Stimulated activated CD8-positive, alpha-beta memory T cell treated with anti-CD3 and anti-CD28 coated beads, Interleukin-7, amount 100 ng/mL, for 48 hours (primary cell): ENCODE measurements at places on chromosomes 7 and 10.

DNA sequence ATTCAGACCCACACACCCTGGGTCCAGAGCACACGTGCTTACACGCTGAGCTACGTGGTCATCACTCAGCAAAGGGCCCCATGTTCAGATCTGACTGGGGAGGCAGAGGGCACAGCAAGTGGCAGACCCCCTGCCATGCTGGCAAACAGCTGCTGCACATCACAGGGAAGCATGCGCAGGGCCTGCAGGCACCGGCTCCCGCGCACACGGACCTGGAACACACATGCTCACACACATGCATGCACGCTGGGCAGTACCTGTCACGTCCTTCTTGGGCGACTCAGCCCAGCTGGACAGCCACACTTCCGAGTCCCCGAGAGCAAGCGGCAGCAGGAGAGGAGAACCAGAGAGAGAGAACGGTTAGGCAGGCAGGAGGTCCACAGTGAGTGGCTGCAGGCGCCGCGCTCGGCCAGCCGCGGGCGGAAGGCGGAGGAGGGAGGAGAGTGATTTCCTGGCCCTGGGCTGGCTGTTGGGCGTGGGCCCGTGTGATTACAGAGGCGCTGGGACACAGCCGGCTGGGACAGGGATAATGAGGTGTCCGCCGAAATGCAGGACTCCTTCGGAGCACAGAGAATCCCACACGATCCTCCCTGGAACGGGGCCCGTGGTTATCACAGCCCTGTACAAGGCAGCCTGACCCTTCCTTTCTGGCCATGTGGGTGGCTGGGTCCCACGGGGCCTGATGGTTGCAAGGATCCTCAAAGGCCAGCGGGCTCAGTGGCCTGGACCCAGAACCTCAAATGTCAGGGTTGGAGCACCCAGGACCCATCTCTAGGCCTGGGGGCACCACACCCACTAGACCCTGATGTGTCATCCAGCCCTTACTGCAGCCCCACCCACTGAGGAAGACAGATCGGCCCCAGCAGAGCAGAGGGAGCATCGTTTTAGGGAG, 175.1 kb downstream of the NEURL1 start:
- DNase-seq, result no peak

DNA sequence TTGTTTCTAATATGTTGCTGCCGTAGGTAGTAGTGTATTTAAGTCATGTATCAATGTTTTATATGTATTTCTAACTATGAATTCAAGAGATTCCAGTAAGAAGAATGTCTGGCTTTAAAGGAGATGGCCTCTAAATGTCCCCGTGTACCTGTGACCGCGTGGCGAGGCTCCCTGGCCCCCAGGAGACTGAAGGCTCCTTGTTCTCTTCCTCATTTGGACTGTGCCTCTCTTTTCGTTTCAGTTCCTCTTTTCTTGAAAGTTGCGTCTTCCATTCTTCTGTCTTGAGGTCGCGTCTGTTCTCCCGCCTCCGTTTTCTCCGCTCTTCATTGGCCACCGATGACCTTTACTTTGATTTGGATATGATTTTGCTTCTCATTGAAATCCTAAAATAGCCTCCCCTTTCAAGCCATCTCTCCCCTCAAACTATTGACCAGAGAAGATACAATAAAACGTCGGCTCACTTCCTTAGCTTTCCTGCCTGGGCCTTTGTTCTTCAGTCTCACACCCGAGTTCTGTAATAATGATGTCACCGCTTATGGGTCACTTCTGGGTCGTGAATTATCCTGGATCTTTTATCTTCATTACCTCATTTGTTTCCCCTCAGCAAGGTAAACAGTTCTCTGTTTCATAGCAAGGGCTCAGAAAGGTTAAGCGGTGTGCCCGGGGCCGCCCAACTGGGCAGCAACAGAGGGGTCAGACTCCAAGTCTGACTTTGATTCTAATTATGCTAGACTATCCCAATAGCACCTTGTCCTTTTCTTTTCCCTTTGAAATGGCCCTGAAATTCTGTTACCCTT, 28.7 kb downstream of the WIPI2 start:
- no peak for DNase-seq

- DNase-seq, result no peak
Measured at GRCh38 chr7:36710186-36710791, 14.0 kb downstream of the AOAH start.

- no peak for DNase-seq
Measured at GRCh38 chr7:25656581-25657026, 428.3 kb upstream of the NPVF start.

DNA sequence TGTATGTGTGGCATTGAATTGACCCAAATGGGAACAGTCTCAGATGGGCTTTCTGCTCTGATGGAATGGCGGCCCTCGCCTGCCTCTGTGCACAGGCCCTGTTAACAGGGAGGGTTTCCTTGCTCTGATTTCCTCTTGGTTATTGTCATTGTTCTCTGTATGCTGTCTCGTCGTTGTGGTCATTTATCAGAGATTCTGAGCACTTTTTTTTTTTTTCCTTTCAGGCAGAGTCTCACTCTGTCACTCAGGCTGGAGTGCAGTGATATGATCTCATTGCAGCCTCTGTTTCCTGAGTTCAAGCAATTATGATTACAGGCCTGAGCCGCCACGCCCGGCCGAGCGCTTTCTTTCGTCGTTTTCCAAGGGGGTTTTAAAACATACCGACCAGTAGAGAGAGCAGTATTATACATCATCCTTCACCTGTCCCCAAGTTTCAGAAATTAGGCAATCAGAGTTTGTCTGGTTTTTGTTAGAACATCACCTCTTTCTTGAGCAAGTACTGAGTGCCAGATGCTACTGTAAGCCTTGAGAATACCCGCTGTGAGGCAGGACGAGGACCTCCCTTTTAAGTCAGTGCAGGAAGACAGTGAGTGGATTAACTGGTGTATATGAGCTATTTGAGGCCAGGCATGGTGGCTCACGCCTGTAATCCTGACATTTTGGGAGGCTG, 6.5 kb downstream of the CHST12 start:
- no peak for DNase-seq

GRCh38 chr10:72887043-72887442, 6.5 kb upstream of the OIT3 start:
- DNase-seq, result no peak

GRCh38 chr7:103574576-103574975, 128.6 kb upstream of the SLC26A5 start:
- no peak for DNase-seq

GRCh38 chr7:39211581-39211980, 233.9 kb downstream of the POU6F2 start:
- no peak for DNase-seq

GRCh38 chr10:26911811-26912461, 51.2 kb upstream of the ABI1 start:
- no peak for DNase-seq
